ENCODE measurements at places on chromosomes 13 and 19.

- no peak within 1 kb of the TSS for H3K4me3 ChIP-seq
- no peaks in the 10 kb centered on the region for H3K27me3 ChIP-seq
- no peak for DNase-seq
- H3K36me3 ChIP-seq: peaks cover 3% of the 10 kb centered on the region
Measured at GRCh38 chr19:35138305-35138892, at the start of gene FXYD1. TSS of gene FXYD1 (plus strand) at chr19:35138824. CDS start at chr19:35140080, 1,256 bp downstream.

DNA sequence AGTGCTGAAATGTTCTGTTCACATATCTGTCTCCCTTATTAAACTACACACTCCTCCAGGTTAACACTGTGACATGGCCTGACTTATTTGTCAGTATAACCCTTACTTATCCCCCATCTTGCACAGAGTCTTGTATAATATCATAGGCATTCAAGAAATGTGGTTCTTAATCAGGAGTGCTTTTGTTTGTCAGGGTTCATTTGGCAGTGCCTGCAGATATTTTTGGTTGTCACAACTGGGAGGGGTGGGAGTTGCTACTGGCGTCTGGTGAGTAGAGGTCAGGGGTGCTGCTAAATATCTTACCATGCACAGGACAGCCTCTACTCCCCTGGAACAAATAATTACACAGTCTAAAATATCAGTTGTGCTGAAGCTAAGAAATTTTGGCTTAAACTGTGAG lies 20.4 kb upstream of the OBI1 start:
- no peak for DNase-seq
- H3K4me3 ChIP-seq: no peak overlapping the region
- H3K4me1 ChIP-seq: no peaks in the 10 kb centered on the region
- H3K27me3 ChIP-seq: peaks cover 29% of the 10 kb centered on the region
- H3K36me3 ChIP-seq: no peaks in the 10 kb centered on the region

- H3K27ac ChIP-seq: peak overlapping the region; percentile 94
- H3K4me1 ChIP-seq: peaks cover 24% of the 10 kb centered on the region
- no peaks in the 10 kb centered on the region for H3K27me3 ChIP-seq
- H3K36me3 ChIP-seq: peaks cover 4% of the 10 kb centered on the region
- DNase-seq: no peak
Measured at GRCh38 chr13:30572859-30573275, 44.9 kb upstream of the USPL1 start.

- no peak for DNase-seq
- H3K4me1 ChIP-seq: no peaks in the 10 kb centered on the region
- peaks cover 26% of the 10 kb centered on the region for H3K27me3 ChIP-seq
- peaks cover 2% of the 10 kb centered on the region for H3K36me3 ChIP-seq
- H3K27ac ChIP-seq: no peak overlapping the region
Measured at GRCh38 chr13:77860507-77860981, 58.1 kb downstream of the EDNRB start.

GRCh38 chr19:6616011-6616410 lies 25.1 kb upstream of the CD70 start:
- no peak for DNase-seq
- H3K27me3 ChIP-seq: peaks cover 10% of the 10 kb centered on the region
- no peak overlapping the region for H3K4me3 ChIP-seq
- H3K36me3 ChIP-seq: peaks cover 1% of the 10 kb centered on the region

- H3K36me3 ChIP-seq: peaks cover 12% of the 10 kb centered on the region
- no peak overlapping the region for H3K27ac ChIP-seq
- no peaks in the 10 kb centered on the region for H3K4me1 ChIP-seq
Measured at GRCh38 chr19:4360081-4360569, 16.8 kb downstream of the MPND start.
